ENCODE measurements at places on chromosomes 12 and 14.

- no peak for DNase-seq
These were observed 180.6 kb upstream of the EEA1 start for GRCh38 chr12:93109551-93110203.

GRCh38 chr12:3141339-3142321 lies 64.5 kb downstream of the TSPAN9 start:
- no peak for DNase-seq

DNA sequence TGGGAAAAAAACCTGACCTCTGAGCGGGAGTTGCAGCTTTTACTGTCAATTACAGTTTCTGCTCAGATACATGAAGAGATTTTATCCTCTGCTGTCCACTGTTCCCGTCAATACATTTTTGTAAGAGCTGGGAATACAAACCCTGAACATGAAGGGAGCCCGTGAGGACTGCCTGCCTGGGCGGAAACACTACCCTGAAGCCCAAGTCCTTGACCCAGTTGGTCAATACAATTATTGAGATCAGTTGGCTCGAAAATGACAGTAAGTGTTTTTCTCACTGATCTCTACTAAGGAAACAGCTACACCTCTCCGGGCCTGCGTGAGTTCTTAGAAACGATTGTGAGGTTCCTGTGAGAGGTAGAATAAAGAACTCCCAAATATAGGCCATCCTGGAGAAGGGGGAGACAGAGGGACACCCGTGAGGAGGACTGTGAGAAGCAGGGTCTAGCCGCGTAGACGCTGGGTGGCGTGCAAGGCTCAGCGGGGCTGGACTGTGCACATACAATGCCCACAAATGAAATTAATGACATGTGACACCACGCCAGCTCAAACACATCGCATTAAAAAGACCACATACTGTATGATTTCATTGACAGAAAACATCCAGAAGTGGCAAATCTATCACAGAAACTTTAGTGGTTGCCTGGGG lies 509.5 kb downstream of the TMEM132D start:
- no peak for DNase-seq

DNA sequence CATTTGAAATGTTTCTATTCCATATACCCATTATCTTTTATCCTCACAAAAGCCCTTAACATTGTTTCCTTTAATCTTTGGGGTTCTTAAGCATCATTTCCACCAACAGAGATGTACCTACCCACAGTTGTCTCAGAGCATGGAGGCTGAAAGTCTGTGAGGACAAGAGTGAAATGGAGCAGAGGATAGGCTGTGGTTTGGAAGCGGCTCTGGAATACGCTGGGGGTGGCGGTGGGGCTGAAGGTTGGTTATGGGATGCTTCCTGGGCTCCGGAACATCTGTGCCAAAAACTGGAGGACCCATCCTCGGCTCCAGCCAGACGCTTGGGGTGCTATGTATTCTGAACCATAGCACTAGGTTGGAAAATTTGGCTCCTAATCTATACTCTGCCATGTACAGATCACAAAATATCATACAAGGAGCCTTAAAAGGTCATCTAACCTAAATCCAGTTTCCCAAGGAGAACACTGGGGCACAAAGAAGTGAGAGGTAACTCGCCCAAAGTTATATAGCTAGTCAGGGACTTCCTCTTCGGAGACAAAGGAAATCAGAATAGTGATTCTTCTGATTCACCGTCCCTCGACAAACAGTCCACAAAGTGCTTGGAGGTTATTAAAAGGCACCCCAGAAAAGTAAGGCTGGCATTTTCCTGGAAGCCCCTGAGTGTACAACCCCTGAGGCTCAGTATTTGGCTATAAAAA lies 2.5 kb downstream of the PPP1R3E start:
- no peak for DNase-seq

GRCh38 chr14:39233680-39234326 lies at the start of gene MIA2:
Gene MIA2 (plus strand): TSS chr14:39233915. CDS start chr14:39234115, 200 bp downstream.
- no peak for DNase-seq

DNA sequence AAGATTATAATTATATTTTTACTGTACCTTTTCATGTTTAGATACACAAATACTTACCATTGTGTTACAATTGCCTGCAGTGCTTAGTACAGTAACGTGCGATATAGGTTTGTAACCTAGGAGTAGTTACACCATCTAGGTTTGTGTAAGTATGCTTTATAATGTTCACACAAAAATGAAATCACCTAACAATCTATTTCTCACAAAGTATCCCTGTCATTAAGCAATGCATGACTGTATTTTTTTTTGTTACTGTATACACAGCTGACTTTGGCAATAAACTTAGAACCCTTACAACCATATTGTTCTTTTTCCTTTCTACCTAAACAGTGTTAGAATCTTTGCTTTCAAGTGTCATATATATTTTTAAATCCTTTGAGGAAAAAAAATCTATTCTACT lies 303.0 kb upstream of the E2F7 start:
- DNase-seq = no peak

- DNase-seq = no peak
These were observed 5.5 kb downstream of the NKX2-1 start for GRCh38 chr14:36514278-36515104.

- DNase-seq = no peak
These were observed 584.6 kb downstream of the ALG10 start for GRCh38 chr12:34606749-34607519.

GRCh38 chr12:105834496-105834895 lies 304.3 kb downstream of the NUAK1 start:
- no peak for DNase-seq

- no peak for DNase-seq
These were observed 9.9 kb upstream of the LBHD2 start for GRCh38 chr14:103073876-103074728.

DNA sequence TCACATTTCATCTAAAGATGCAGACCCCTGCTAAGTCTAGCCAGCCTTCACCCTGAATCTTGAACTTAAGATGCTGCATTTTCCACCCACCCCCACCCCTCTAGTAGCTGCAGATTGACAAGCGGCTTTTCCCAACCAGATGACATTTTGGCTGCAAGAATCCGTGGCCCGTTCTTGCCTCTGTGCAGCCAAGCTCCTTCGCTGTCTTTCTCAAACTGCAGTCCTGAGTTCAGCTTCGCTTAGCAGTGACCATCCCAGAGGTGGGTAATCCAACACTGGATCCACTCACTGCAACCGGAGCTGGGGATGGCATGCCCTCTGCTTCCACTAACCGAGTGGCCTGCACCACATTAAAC lies 765 bp upstream of the NFYB start:
- no peak for DNase-seq

DNA sequence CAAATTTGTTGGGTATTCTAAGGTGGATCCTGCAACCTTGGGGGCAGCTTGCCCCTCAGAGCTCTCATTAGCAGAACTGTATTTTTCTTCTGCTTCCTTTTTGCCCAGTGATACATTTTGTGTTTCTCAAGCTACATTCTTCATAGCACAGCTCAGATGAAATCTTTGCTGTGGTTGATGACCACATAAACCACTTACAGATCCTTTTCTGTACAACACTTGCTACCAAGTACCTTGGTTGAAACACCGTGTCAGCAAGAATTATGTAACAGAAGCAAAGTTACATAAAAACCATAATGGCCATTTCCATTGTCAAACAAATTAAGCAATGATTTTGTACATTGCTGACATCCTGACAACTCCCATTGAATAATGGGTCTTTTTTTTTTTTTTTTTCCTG lies 9.7 kb upstream of the PLBD1 start:
- no peak for DNase-seq

- peak; percentile 29 for DNase-seq
These were observed 64.5 kb downstream of the ANKRD9 start for GRCh38 chr14:102445066-102445465.

DNA sequence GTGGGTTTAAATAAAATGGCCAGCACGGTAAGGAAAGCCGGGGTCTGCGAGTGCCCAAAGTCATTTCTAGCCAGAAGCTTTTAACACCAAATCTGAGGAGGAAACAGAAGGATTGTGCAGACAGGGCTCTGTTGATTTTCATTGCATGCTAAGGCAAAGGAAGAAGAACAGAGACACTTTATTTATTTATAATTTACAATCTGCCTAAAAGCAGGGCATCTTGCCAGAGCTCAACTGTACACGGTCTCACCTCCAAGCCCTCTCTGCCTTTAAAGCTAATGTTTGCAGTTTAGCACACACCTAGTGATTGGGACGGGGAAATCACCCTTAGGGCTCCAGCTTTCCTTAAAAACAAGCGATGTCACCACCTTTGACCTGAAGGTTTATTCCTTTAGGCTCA lies 4.0 kb downstream of the KCNA5 start:
- no peak for DNase-seq

GRCh38 chr12:113248842-113249435 lies 27.7 kb downstream of the TPCN1 start:
- DNase-seq = no peak

- DNase-seq = no peak
These were observed 342.5 kb downstream of the EMP1 start for GRCh38 chr12:13539051-13539450.

GRCh38 chr12:1531654-1532374 lies 62.6 kb downstream of the FBXL14 start:
- no peak for DNase-seq

- DNase-seq = no peak
These were observed 6.2 kb downstream of the TBX5 start for GRCh38 chr12:114399664-114400211.

DNA sequence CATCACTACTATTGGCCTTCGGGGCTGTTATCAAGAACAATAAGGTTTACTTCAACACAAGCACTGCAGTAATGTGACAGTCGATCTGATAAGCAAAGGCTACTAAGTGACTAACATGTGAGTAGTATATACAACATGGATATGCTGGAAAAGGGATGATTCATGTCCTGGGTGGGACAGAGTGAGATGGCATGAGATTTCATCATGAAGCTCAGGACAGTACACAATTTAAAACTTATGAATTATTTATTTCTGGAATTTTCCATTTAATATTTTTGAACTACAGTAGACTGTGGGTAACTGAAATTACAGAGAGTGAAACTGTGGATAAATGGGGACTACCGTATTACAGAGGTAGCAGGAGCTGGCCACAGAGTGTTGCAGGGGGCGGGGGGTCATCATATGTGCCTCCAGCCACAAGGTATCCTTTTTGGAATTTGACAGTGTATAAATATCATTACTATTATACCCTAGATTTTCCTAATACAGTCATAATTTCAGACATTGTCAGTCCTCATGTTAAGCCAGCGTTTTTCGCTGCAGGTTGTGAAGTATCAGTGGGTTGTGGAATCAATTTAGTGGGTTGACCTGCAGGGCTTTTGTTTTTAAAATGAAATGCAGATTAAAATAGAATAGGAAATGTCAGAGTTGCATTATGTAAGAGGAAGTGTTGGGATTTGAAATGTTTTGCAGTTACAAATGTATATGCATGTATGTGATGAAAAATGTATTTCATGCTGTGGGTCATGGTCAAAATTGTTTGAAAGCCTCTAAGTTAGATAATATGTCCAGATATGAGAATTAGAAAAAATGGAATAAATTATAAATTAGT lies 148.0 kb upstream of the NUDT4 start:
- no peak for DNase-seq

GRCh38 chr12:116620124-116620491 lies 60.9 kb downstream of the MAP1LC3B2 start:
- no peak for DNase-seq

- no peak for DNase-seq
These were observed 20.9 kb downstream of the OAS2 start for GRCh38 chr12:112998987-112999767.
